ENCODE measurements at places on chromosomes 4 and X.

DNA sequence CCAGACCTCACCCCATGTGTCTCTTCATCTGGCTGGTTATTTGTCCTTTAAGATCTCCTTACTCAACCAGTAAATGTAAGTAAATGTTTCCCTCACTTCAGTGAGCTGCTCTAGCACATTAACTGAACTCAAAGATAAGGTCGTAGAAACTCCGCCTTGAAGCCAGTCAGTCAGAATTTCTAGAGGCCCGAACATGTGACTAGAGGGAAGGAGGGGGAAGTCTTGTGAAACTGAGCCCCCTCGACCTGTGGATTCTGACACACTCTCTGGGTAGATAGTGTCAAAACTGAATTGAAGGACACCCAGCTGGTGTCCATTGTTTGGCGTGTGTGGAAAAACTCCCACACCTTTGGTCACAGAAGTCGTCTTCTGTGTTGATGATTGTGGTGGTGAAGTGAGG is 933.9 kb downstream of the ADGRL3 start:
- no peak for DNase-seq

DNA sequence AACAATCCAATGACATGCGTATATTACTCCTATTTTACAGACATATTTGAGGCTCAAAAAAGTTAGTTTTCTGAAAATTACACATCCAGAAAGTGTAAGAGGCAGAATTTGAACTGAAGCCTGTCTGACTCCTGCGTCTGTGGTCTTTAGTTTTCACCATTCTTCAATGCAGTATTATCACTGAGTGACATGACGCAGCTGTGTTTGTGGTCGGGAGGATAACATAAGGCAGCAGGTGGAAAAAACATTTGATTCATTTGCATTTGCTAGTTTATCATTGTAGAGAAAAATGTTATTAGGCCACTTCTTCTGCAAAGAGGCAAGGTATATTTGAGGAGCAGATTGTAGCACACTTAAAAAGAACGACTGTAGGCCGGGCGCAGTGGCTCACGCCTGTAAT is 186.7 kb downstream of the TENM3 start:
- no peak for DNase-seq

DNA sequence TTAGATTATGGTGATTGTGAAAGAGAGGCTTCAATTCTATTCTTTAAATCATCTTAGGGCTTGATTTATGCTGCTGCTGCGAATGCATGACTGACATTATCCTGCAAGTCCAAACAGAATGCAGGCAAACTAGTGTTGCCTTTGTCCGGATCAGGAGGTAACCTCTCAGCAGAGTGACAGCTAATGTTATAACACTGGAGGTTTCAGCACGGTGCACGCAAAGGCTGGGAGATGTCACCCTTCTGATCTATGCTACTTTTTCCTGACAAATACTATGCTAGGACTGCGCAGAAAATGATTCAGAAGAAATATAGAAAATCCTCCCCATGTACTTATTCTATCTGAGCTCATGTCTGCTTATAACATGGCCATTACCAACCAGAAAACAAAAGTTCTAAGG is 48.2 kb downstream of the ANOS1 start:
- no peak for DNase-seq

DNA sequence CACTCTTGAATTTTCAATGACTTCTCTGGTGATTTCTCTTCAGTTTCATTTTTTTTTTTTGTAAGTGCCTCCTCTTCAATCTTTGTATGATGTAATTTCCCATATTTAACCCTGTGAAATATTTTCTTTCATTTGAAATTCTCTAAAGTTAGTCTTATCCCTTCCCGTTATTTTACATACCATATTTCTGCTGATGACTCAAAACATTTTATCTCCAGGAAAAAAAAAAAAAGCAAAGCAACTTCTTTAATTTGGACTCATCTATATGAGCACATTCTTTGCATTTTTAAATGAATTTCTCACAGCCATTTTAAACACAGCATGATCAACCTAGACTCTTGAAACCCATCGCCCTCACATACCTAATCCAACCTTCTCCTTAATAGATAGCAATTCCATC is 1831.4 kb downstream of the ARAP2 start:
- DNase-seq, result no peak

DNA sequence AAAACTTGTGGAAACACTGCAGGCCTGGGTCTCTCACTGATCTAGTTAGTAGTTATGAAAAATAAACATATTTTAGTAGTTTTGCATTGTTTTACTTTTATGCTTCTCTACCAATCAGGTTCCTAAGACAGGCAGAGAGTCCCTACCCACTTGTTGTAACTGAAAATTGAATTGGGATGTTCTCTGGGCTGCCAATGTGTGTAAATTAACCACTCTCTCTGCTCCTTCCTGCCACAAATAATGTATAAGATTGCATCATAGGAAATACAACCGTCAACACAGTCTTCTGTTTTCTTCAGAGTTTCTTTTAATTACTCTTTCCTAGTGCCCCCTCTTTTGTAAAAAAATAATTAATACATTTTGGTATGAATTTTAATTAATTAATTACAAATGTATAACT is 677.3 kb downstream of the FSTL5 start:
- no peak for DNase-seq

GRCh38 chr4:27714073-27714472 is 853.4 kb downstream of the STIM2 start:
- no peak for DNase-seq

DNA sequence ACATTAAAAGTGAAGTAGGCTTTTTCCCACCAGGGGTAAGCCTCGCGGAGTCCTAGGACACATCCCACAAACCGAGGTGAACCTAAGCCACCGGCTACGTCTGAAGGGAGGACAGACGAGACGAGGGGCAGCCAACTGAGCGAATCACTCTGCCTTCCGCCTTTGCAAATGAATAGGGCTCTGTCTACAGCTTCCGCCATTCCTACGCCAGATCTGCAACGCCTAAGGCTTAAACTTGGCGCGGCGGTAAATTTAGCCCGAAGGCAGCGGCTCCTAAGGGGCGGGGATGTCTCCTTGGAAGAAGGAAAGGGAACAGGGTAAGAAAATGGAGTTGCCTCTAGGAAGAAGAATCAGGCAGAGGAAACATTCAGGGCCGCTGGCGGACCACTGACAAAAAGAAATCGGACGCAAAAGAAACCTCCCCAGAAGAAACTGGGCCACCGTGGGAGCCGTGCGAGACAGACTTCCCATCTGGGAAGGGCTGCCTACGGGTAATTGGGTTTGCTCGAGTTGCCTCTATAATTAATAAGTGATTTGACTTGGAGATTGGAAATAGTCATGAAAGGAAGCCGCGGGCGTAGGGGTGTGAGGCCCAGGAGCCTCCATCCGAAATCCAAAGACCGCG is 90.5 kb downstream of the BCOR start:
- DNase-seq, result no peak

- no peak for DNase-seq
These were observed 34.5 kb upstream of the RAB33B start for GRCh38 chr4:139419388-139419914.

DNA sequence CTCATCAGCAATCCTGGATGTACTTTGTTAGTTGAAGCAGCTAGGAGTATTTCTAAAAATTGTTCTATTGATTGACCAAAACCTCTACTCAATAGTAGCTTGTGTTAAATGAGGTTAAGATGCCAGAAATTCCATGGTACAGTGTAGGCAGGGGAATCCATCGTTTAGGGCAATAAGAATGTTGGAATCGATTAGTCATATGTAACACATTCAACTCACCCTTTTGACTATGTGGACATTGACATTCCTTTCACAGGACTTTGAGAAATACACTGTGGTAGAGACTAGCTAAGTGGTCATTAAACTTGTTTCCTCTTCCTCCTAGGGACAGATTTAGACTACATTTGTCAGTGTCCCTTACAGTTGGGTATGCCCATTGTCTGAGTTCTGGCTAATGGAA is 40.2 kb downstream of the KDM5C start:
- no peak for DNase-seq

- peak; percentile 64 for DNase-seq
These were observed 12.6 kb downstream of the ANKRD17 start for GRCh38 chr4:73245955-73246354.

DNA sequence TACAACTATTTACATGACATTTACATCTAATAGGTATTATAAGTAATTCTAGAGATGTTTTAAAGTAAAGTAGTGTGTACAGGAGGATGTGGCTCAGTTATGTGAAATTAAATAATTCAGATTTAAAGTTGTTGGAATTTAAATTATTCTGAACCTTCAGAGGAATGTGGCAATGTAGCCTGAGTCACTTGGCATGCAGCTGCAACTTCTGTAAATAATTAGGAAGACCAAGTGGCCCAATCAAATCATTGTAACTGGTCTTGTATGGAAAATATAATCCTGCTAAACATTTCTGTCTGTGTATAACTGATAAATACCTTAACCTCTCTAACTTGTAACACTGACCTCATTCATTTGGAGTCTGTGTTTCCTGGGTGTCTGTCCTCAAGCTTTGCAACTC is 828.9 kb downstream of the GLUD2 start:
- DNase-seq, result no peak

DNA sequence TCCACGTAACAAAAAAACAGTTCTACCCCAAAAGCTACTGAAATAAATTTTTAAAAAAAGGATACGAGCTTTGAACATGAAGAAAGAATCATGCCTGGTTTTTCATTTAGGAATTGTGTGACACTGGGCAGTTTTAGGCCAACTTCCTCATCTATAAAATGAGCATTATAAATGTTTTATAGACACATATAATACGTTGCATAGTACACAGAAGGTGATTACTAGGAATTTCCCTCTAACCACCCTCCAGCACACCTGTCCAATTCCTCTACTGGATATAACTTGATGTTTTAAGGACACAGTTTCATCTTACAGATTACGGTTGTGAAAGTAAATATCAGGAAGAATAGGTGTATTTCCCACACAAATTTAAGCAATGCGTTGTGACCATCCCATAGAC is 85.5 kb upstream of the IQCM start:
- DNase-seq, result no peak

GRCh38 chr4:6119507-6120020 is 80.8 kb downstream of the JAKMIP1 start:
- DNase-seq, result no peak

DNA sequence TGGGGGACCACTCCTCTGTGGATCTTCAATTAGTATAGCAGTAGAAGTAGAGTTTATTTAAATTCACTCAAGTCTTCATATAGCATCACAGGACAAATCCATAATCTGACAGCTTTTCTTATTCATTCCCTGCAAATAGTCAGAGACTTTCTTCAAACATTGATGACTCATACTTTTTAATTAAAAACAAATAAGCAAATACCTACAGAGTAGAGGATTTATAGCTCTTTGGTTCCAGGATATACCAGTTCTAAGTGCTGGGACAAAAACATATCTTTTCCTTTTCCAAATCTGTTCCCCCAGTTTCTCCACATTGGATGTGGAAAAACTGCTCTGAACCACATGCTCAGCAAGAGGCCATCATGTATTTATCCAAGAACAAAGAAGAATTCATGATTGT is 24.1 kb downstream of the EMCN start:
- no peak for DNase-seq

- no peak for DNase-seq
These were observed 24.5 kb downstream of the GPM6A start for GRCh38 chr4:175787546-175787945.

GRCh38 chr4:82555276-82555675 is 6.5 kb downstream of the TMEM150C start:
- DNase-seq, result no peak

- DNase-seq, result no peak
These were observed 178.6 kb downstream of the SLC7A11 start for GRCh38 chr4:138063581-138063980.

DNA sequence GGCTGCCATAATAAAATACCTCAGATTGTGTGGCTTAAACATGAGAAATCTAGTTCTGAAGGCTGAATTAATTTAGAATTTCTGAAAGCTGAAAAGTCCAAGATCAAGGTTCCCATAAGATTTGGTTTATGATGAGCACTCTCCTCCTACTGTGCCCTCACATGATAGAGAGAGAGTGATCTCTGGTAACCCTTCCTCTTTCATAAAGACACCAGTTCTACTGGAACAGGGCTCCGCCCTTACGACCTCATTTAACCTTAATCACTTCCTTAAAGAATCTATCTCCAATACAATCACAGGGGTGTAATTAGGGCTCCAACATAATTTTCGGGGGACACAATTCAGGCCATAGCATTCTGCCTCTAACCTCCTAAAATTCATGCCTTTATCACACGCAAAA is 194.0 kb upstream of the MAB21L2 start:
- DNase-seq, result peak; percentile 14

DNA sequence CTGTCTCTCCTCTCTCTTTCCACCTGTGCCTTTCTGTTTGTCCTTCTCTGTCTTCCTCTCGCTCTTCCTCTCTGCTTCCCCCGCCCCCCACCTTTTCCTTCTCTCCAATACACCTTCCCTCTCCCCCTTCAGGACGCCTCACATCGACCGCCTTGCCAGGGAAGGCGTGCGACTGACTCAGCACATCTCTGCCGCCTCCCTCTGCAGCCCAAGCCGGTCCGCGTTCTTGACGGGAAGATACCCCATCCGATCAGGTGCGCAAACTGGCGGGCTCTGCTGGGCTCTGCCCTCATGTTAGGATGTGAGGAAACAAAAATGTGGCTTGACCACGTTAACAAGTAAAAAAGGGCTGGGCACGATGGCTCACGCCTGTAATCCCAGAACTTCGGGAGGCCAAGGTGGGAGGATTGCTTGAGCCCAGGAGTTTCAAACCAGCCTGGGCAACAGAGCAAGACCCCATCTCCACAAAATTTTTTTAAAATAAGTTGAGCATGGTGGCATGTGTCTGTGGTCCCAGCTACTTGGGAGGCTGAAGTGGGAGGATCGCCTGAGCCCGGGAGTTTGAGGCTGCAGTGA is 35.2 kb downstream of the ARSF start:
- DNase-seq, result no peak

DNA sequence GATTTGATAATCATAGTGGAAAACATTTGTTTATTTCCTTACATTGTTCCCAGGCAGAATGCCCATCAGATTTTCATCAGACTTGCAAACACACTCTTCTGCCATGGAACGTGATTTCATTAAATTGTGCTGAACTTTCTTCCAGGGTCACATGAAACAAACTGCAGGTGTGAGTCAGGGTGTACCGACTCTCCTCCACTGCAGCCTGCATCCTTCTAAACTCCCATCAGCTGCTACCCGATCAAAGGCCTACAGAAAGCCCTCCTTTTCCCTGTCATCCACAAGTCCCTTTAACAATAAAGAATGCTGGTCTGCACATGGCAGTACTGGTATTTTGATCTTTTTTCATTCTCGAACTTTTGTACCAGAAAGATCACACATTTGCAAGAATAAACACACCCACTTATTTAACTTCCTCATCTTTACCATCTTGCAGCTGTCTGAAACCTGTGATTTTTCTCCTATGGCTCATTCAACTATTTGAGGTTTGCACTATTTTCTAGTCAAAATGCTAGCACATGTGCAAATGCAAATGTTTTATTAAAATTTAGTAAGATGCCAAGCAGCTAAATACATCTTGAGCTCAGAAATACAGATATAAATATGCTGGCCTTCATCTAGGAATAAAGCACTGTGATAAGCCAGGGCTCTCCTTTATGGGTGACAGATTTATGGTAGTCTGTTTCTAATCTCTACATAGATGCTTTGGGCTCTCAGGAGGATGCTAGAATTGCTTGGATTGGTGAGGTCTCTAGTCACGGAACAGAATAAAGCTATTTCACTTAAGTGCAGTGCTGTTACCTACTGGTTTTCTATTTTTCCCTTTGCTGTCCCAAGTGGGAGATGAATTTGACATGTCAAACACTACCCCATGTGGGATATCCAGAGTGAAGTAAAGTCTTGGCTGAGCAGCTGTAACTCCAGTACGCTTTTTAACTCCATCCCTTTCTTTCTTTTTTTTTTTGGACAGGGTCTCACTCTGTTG is 25.8 kb upstream of the ARHGAP24 start:
- DNase-seq, result no peak
